ENCODE measurements at places on chromosomes 2 and 18.

DNA sequence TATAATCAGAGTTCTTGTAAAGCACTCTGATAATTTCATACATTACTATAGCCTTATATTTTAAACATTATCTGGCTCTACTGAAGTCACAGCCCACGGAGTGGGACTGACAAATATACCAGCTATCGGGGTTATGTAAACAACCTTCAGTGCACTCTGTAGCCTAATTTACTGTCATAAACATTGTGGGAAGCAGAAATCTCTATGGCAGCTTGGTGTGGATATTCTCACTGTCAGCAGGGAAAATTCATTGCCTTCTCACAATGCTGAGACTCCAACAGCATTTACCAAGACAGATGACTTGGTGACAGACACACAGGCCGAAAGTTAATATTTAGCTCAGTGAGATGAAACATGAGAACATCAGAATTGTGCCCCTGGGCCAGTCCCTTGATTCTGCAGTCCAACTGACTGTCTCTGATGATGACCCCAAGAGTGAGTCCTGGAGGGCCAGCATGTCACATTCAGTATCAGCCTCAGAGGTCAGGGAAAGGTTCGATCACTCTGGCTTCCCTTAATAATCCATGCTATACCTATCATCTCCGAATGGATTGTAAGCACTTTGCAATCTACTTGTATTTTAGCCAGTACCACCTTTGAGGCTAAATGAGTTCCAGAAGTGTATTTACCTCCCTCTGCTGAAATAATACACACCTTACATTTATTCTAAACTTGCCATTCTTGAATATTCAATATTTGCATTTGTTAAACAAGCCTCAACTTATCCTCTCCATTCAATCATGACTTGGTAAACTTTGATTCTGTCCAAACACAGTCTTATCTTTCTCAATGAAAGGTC lies 146.2 kb upstream of the OSR1 start:
- no peak for DNase-seq

DNA sequence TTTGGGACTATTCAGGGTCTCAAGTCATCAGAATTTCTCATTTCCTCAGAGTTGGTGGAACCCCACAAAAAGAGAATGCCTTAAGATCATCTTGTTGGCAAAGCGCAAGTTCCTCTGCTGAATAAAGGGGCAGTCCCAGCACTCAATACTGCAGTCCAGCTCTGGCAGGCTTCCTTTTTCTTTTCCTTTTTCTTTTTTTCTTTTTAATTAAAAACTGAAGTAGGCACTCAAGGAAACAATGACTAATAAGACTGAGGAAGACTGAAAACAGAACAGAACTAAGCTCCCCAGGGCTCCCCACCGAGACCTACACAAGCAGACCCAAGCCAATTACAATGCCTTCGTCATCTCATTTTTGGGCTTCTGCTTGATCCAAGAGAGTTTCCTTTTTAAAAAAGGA lies 82.0 kb downstream of the STK39 start:
- DNase-seq: no peak

DNA sequence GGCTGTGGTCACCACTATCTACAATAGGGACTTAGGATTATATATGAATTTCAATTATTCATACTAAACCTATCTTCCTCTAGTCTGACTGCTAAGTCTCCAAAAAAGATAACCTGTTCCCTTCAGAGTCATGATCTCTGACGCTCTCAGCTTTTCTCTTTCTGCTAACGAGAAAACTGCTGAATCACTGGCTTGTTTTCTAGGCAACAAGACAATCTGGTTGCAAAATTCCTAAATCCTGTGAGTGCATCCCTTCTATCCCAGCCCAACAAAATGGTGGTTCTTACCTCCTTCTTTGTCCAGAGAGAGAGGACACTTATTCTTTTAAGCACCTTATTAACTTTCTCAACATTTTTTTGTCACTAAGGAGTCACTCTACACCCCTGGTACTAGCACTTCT lies 312.3 kb upstream of the PKDCC start:
- no peak for DNase-seq

DNA sequence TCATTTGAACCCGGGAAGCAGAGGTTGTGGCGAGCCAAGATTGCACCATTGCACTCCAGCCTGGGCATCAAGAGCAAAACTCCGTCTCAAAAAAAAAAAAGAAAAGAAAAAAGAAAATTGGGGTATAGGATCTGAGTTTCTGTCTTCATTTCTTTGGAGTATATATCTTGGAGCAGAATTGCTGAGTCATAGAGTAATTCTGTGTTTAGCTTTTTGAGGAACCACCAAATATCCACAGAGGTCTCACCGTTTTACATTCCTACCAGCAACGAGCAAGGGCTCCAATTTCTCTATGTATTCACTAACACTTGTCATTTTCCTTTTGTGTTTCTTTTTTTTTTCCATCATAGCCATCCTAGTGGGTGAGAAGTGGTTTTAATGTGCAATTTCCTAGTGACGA lies 87.6 kb upstream of the TEX51 start:
- DNase-seq: no peak

GRCh38 chr2:172449911-172450550 lies 22.6 kb downstream of the ITGA6 start:
- no peak for DNase-seq

DNA sequence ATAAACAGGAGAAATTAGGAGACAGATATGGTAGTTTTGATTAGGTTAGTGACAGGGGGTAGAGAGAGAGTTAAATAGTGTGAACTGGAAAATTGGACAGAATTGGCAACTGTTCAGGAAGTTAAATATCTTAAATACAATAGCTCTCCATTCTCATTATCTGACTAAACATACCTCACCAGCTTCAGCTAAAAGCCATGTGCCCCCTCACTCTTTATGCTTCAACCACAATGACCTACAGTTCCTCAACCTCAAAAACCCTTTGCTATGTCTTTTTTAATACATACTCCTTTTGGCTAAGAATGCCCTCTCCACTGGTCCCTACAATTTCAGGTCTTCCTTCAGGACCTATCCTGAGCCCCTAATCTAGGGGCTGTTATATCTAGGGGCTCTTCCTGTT lies 740.2 kb upstream of the ZEB2 start:
- DNase-seq: no peak

DNA sequence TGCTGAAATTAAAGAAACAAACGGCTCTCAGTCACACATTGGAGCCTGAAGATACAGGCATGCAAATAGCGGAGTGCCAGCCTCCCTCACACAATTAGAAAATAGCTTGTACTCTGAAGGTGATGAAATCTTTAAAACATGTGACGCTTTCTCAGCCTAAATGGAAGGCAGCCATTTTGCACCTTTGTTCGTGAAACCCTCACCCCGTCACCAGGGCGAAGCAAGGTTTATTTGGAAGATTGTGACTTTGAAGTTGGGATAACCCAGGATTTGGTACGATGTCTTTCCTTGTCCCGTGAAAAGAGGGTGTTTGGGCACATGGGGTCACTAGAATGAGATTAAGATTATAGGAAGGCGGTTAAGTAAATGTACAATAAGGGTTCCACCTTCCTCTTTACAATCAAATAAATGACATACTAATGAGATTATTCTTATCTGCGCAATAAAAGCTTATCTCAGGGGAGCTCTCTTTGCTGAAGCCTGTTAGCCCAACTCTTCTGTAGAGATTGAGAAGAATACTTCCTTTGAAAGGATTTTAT lies 4.2 kb downstream of the SH3BP4 start:
- DNase-seq: no peak

DNA sequence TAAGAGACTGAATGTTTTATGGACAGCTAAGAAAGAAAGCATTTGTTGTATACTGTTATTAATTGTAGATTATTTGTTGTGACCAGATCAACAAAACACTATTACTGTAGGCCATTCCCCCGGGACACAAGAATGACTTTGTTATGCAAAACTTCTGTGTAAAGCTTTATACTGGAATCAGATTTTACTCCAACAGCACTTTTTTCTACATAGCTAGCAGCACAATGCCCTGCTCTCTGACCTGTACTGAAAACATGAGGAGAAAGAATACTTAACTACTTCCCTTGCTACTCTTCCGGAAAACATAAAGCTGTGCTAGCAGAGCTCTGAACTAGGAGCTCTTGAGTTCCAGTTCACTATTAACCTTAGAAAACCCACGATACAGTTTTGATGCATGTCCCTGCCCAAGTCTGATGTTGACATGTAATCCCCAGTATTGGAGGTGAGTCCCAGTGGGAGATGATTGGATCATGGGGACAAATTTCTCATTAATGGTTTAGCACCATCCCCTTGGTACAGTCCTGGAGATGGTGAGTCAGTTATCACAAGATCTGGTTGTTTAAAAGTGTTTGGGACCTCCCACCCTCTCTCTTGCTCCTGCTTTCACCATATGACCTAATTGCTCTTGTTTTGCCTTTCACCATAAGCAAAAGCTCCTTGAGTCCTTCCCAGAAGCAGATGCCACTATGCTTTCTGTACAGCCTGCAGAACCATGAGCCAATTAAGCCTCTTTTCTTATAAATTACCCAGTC lies 601.1 kb upstream of the PIK3C3 start:
- no peak for DNase-seq

DNA sequence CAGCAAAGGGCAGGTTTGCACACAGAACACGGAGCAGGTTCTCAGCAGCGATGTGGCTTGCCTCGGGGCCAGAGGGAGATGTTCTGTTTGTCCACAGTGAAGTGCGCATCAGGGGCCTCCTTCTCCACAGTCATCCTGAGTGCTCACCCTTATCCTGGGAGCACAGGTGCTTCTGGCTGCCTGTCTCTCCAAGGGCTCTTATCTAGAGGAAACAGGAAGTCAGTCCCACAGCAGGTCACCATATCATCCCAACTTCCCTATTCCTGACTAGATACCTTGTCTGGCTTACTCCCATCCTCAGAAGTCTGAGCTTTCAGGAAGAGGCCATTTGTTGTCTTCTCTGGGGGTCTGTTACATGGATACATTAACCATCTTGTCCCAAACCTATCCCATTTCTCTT lies at the start of gene CD207:
Gene CD207 (minus strand): TSS at position 174 of the 400 bp plus-strand sequence. CDS start 40 bp downstream, at position 134.
- no peak for DNase-seq

DNA sequence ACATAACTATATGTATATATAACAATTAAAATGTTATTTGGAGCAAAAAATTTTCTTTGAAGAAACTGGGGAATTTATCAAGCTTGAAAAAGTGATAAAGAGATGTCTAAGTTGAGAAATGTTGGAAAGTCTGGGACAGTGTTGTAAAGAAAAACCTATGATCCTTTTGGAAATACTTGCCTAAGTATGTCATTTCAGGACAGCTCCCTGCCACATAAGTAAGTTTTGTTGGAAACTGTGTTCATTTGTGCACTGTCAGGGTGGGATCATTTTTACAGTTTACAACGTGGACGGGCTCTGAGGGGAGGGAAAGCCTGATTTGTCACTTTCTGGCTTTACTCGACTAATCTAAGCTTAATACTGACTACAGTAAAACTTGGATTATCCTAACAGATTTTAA lies 10.4 kb upstream of the COL3A1 start:
- DNase-seq: no peak

GRCh38 chr2:126719191-126719832 lies 63.4 kb downstream of the GYPC start:
- no peak for DNase-seq

GRCh38 chr2:225429717-225430116 lies 30.2 kb downstream of the NYAP2 start:
- DNase-seq: no peak

DNA sequence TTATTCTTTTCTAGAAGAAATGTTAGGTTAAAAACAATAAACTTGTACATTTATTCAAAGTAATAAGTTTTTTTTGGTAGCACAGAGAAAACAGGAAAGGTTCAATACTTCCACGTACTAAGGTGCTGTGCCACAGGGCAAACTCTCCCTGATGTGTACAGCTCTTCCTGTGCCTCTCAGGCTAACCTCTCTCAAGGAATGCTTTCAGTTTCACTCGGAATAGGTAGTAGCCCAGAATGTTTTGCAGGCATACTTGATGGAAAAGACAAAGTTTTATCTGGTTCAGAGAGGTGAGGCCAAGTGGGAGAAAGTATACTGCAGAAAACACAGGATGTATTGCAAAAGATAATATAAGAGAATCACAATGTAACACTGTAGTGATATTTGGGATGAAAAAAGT lies 171.0 kb upstream of the ZFP36L2 start:
- DNase-seq: no peak

GRCh38 chr2:28758459-28758858 lies 6.8 kb downstream of the PPP1CB start:
- no peak for DNase-seq

GRCh38 chr2:234178330-234179030 lies 128.0 kb downstream of the SPP2 start:
- DNase-seq: no peak

DNA sequence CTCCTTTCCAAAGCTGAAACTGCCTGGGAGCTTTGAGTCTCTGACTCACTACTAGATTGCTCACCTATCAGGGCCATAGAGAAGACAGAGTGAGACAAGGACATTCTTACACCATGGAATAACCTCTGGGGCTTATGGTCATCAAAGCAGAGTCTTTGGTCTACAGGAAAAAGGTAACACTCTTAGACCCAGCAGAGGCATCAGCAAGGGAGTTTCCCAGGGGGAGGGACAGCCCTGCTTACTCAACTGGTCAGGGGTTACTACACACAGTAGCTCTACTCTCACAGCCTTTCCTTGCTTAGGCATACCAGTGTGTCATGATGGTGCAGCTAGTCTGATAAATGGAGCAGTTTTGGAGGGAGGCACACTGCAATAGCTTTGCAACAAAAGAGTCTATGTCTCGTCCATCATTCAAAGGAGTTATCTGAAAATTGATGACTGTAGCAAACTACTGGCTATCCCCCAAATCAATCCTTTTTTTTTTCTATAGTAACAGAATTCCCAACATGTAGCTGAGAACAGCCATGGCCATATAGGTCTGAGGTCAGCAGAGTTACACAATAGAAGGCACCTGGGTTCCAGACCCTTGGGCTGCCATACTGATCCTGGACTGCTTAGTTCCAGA lies 22.4 kb upstream of the CD28 start:
- DNase-seq: no peak

GRCh38 chr18:49486953-49487710 lies at the start of gene C18orf32:
Gene C18orf32 (minus strand): TSS chr18:49487234. CDS start chr18:49483748, 3,486 bp downstream.
- peak; percentile 92 for DNase-seq

DNA sequence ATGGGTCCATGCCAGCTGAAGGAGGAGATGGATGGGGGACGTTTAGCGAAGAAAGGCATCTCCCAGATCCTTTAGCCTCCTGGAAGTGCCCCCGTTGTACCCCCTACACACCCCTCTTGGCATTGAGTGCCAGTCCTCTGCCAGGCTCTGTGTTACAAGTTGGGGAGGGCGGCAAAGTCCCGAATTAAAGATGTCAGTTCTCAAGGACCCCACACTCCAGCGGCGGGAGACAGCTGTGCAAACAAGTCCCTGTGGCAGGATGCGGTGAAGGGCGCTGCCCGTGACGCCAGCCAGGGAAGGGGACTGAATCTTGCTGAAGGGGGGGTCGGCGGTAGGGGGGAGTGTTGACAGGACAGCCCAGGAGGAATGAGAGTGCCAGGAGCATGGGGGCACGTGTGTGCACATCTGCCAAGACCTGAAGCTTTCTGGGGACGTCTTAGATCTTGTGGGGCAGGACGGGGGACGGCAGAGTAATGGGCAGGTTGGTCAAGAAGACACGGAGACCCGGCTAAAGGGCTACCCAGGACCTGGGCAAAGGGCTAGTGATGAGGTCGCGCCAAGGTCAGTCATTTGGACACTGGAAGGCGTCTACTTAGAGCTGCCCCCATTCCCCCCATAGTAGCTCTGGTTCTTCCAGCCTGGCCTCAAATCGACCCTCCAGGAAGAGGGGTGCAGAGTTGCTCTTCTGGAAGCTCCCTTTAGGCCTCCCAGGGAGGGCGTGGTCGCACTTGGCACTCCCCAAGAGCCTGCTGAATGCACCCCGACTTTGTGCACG lies 2.8 kb upstream of the CTDSP1 start:
- DNase-seq: peak; percentile 71

- no peak for DNase-seq
These were observed 583.6 kb upstream of the PIK3C3 start for GRCh38 chr18:41371156-41372045.

Data from T-helper 22 cell (primary cell).